ENCODE measurements at places on chromosomes 6 and 20. TPM values are rescaled to one million over a fixed set of nuclear protein-coding genes. Genes with fewer than 3 reads are reported as not detected.

The BMP2 gene
- total RNA-seq: 2.5 TPM

The IL17A gene
- total RNA-seq: not detected

The RING1 gene
- total RNA-seq: 44.9 TPM

The GMEB2 gene
- total RNA-seq: 6.2 TPM

The TRAPPC3L gene
- total RNA-seq: not detected

The RTN4IP1 gene
- total RNA-seq: 23.3 TPM

The MOCS1 gene
- total RNA-seq: 8.8 TPM

The SLC22A1 gene
- 2.8 TPM for total RNA-seq

The KHDRBS2 gene
- not detected for total RNA-seq

The SNAI1 gene
- total RNA-seq: 1.7 TPM

Data from Daoy (cell line).